Breast epithelium (tissue), 4 donors: ENCODE measurements at places on chromosomes 2 and 18. TPM values are rescaled to one million over a fixed set of nuclear protein-coding genes. Genes with fewer than 3 reads are reported as not detected.

Gene GPR45
- total RNA-seq: not detected

Gene VAMP5
- 33.8 TPM for total RNA-seq

Gene CYP27C1
- 0.33 TPM for total RNA-seq

- no peaks in the 10 kb centered on the region for H3K36me3 ChIP-seq
- no peak for DNase-seq
- H3K27ac ChIP-seq: no peak overlapping the region
- no peaks in the 10 kb centered on the region for H3K4me1 ChIP-seq
- no peaks in the 10 kb centered on the region for H3K27me3 ChIP-seq
Observed at GRCh38 chr18:58558471-58558870, 70.4 kb downstream of the ALPK2 start.

DNA sequence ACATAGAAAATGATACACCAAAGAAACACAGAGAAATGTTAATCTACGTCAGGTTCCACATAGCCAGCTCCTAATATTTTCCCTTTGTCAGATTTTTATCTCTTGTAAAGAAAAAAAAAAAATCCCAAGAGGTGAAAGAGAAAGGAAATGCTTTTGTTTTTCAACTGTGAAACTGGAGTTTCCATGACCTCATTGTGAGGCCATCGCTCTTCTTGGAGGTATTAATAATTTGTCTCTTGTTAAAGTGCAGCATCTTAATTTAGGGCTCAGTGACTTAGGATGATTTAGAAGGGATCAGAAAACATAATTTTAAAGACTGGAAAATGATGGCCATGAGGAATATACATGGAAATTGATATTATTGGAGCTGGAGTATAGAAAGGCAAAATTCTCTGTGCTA is 21.7 kb downstream of the ARHGAP28 start:
- no peaks in the 10 kb centered on the region for H3K4me1 ChIP-seq
- no peak overlapping the region for H3K4me3 ChIP-seq
- H3K36me3 ChIP-seq: no peaks in the 10 kb centered on the region
- DNase-seq: no peak
- peak overlapping the region; percentile 50 for H3K27ac ChIP-seq
- H3K27me3 ChIP-seq: no peaks in the 10 kb centered on the region

DNA sequence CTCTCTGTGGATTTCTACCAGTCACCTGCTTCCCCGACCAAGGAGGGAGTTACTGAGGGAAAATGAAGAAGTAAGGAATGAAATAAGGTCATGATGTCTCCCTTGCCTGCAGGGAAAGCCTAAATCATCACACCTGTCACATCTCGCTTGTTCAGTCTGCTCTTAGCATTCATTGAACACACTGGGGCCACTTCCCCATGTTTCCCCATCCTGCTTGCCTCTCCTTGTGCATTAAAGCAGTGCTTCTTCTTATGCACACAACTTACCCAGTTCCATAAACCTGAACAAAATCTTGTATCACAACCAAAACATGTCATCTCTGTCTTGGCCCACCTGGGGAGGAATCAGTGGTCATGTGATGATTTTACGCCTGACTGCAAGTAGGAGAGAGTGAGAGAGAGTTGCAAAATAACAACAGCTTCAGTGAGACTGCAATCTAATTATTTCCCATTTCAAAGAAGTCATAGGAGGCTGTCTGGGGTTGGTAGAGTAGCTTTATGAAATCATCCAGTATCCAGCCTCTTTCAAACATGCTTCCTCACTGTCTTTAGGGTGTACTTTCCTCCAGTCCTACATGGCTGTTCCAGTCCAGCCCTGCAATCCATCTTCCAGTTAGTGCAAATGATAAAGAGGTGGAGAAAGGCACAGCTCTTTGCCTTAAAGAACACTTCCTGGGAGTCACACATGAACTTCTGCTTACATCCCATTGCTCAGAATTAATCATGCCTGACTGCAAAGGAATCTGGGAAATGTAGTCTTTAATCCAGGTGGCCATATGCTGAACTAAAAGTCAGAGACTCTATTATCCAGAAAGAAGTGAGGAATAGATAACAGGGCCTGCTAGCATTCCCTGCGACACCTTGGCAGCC is 220.1 kb downstream of the HAUS1 start:
- H3K27me3 ChIP-seq: no peaks in the 10 kb centered on the region
- H3K36me3 ChIP-seq: no peaks in the 10 kb centered on the region
- H3K27ac ChIP-seq: no peak overlapping the region

DNA sequence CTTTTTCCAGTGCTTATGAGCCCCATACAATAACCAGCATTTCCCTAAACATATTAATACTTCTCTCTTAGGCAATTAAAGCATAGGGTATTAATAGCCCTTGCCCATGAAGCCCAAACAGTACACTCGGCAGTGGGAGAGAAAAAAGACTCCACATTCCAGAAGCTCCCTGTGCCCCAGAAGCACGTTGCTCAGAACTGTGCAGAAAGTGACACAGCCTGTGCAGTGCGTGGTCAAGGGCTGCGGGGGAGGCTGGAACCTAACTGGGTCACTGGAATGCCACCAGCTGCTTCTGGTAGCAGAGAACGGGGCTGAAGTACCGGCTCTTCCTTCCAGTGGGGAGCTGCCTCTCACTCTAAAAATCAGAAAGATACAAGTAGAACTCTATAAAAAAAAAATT is 32.7 kb downstream of the EIPR1 start:
- no peaks in the 10 kb centered on the region for H3K4me1 ChIP-seq
- no peak overlapping the region for H3K27ac ChIP-seq
- H3K36me3 ChIP-seq: no peaks in the 10 kb centered on the region
- DNase-seq: no peak

- no peaks in the 10 kb centered on the region for H3K36me3 ChIP-seq
- H3K4me1 ChIP-seq: no peaks in the 10 kb centered on the region
- no peaks in the 10 kb centered on the region for H3K27me3 ChIP-seq
- DNase-seq: no peak
- no peak overlapping the region for H3K27ac ChIP-seq
Observed at GRCh38 chr2:39865751-39866150, 86.7 kb upstream of the THUMPD2 start.

DNA sequence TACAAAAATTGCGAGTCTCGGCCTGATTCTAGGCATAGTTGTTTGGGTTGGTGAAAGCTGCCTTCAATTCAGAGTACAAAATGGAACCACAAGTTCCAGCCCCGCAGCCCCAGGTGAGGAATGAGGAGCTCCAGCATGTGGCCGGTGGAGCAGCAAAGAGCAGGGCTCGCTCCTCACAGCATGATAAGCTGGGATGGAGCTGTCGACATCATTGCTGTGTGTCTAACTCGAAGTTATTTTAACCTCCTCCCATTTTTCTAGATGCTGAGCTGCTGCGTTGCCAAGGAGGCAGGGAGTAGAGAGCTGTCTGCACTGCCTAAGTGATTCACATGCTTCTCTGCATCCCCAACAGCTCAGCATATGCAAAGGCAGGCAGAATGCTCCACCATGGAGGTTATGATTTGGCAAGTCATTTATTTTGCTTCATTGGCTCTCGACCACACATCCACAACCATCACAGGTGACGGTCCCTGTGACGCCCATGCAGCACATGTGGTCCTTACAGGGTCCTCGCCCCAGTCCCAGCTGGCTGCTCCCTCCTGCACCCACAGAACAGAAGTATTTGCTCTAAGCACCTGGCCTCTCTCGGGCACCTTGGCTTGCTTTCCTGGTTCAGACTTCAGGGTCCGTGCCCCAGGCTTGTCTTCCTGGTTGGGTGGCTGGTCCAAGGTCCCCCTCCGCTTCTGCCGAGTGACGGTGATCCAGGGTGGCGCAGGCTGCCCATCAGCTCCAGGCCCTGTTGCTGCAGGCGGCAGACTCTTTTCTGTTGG is 66.0 kb upstream of the MGAT4A start:
- no peaks in the 10 kb centered on the region for H3K27me3 ChIP-seq
- no peaks in the 10 kb centered on the region for H3K36me3 ChIP-seq
- H3K4me1 ChIP-seq: no peaks in the 10 kb centered on the region
- no peak overlapping the region for H3K4me3 ChIP-seq

- H3K4me3 ChIP-seq: no peak overlapping the region
- H3K27me3 ChIP-seq: no peaks in the 10 kb centered on the region
- H3K4me1 ChIP-seq: no peaks in the 10 kb centered on the region
- DNase-seq: no peak
- H3K36me3 ChIP-seq: no peaks in the 10 kb centered on the region
Observed at GRCh38 chr2:32718752-32719151, 90.9 kb downstream of the TTC27 start.

DNA sequence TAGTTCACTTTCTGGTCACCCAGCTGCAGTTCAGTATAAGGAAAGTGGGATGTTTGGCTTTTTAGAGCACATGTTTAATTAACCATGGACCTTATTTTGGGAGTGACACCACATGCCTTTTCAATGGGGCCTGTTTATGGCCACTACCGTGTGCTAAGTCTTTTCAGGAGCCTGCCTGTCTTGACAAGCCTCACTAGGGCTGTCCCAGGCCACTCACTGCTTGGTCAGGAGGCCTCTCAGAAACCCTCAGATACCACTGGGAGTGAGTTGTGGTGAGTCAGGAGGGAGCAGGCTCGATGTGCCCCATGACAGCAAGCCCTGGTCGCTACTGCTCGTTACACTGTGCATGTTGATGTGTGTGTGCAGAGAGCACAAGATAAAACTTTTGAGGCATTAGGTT is 123.0 kb downstream of the MAP4K4 start:
- no peaks in the 10 kb centered on the region for H3K27me3 ChIP-seq
- no peak overlapping the region for H3K4me3 ChIP-seq
- H3K27ac ChIP-seq: peak overlapping the region; percentile 34

GRCh38 chr2:80529466-80530165 is 225.1 kb upstream of the LRRTM1 start:
- H3K27ac ChIP-seq: no peak overlapping the region
- DNase-seq: no peak
- H3K27me3 ChIP-seq: no peaks in the 10 kb centered on the region
- H3K4me1 ChIP-seq: no peaks in the 10 kb centered on the region
- no peak overlapping the region for H3K4me3 ChIP-seq
- H3K36me3 ChIP-seq: no peaks in the 10 kb centered on the region

DNA sequence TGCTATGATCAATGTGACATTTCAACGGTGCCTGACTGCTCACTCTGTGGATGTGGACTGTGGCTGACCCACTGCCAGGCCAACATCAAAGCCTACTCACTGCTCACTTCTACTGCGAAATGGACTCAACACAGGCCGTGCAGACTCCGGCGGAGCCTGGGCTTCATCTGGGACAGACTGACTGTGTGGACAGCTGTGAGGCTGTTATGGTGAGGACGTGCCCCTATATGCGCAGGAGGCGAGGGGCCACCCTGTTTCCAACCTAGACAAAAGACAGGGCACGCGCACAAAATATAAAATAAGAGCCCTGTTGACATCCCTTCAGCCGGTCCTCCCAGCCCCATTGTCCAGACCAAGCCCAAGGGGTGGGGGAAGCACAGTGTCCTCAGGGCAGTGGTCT is 514.4 kb upstream of the RAB6C start:
- H3K4me1 ChIP-seq: no peaks in the 10 kb centered on the region
- H3K36me3 ChIP-seq: no peaks in the 10 kb centered on the region
- no peak overlapping the region for H3K4me3 ChIP-seq
- H3K27me3 ChIP-seq: no peaks in the 10 kb centered on the region

DNA sequence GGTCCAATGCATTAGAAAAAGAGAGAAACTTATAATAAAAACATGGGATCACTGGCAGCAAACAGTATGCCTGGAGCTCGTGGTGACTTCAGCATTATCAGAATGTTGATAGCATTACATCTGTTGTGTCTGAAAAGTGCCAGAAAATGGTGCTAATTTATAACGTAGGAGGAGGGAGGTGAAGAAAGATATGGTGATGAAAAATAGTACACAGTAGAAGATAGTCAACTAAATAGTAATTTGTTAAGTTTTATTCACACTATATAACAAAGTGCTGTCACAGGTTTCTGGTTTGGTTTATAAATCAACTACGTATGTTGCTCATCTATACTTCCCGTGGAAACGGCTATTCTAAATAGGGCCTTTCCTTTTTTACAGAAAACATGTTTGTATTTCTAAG is 117.4 kb downstream of the LRRTM1 start:
- H3K36me3 ChIP-seq: no peaks in the 10 kb centered on the region
- no peaks in the 10 kb centered on the region for H3K4me1 ChIP-seq
- H3K4me3 ChIP-seq: no peak overlapping the region
- no peaks in the 10 kb centered on the region for H3K27me3 ChIP-seq
- DNase-seq: no peak

- peak overlapping the region; percentile 73 for H3K27ac ChIP-seq
- no peaks in the 10 kb centered on the region for H3K36me3 ChIP-seq
- no peak for DNase-seq
- no peaks in the 10 kb centered on the region for H3K4me1 ChIP-seq
Observed at GRCh38 chr18:35581898-35582641, 530 bp downstream of the GALNT1 start.
